ENCODE measurements at places on chromosomes 6 and 20.

DNA sequence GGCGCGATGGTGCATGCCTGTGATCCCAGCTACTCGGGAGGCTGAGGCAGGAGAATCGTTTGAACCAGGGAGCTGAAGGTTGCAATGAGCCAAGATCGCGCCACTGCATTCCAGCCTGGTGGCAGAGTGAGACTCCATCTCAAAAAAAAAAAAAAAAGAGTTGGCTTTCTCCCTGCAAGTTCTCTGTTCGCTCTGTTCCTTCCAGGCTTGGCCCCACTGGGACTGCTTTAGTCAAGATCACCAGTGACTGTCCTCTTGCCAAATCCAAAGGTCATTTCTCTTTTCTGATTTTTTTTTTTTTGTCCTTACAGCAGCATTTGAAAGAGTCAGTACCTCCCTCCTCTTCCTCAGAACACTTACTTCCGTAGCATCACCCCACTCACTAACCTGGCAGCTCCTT, 10.8 kb upstream of the GNRH2 start:
- no peak for DNase-seq

DNA sequence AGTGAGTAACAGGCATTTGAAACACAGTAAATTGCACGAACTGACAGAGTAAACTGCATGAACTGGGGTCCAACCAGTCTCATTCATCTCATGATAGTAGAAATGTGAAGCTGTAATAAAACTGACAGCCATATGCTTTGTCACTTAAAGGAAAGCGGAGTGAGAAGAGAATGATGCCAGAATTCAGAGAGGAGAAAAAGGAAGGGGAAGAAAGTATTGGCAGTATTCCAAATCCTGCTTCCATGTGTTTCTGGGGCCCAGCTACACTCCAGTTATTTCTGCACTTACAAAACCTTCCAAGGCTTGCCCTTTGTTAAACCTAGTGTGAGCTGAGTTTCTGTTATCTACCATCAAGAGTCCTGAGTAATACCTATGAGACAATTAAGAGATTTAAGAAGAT, 17.2 kb downstream of the SNX14 start:
- DNase-seq, result no peak

- DNase-seq, result no peak
Observed at GRCh38 chr20:32541323-32542258, 43.5 kb downstream of the NOL4L start.

- DNase-seq, result no peak
Observed at GRCh38 chr20:43824309-43825050, 90.2 kb upstream of the TOX2 start.

DNA sequence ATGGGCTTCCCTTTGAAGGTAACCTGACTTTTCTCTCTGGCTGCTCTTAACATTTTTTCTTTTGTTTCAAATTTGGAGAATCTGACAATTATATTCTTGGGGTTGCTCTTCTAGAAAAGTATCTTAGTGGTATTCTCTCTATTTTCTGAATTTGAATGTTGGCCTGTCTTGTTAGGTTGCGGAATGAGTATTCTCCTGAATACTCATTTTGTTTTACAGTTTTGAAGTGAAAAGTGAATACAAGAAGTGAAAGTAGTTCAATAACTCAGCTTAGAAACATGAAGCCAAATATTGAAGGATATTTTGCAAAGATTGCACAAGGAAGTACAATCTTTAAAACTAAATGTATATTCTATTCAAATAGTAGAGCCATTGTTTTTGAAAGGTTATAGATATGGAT, 120.2 kb upstream of the MAP3K4 start:
- no peak for DNase-seq
